ENCODE measurements at places on chromosomes 12 and 14.

DNA sequence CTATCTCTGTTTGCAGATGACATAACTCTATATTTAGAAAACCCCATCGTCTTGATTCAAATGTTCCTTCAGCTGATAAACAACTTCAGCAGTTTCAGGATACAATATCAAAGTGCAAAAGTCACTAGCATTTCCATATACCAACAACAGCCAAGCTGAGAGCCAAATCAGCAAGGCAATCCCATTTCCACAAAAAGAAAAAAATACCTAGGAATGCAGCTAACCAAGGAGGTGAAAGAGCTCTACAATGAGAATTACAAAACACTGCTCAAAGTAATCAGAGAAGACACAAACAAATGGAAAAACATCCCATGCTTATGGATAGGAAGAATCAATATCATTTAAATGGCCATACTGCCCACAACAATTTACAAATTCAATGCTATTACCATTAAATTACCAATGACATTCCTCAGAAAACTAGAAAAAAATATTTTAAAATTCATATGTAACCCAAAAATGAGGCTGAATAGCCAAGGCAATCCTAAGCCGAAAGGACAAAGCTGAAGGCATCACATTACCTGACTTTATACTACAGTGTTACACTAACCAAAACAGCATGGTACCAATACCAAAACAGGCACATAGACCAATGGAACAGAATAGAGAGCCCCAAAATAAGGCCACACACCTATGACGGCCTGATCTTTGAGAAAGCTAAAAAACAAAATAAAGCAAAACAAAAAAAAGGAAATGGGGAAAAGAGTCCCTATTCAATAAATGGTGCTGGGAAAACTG is 901.7 kb downstream of the LRFN5 start:
- DNase-seq: no peak

GRCh38 chr14:67650694-67651093 is 23.7 kb downstream of the VTI1B start:
- no peak for DNase-seq

DNA sequence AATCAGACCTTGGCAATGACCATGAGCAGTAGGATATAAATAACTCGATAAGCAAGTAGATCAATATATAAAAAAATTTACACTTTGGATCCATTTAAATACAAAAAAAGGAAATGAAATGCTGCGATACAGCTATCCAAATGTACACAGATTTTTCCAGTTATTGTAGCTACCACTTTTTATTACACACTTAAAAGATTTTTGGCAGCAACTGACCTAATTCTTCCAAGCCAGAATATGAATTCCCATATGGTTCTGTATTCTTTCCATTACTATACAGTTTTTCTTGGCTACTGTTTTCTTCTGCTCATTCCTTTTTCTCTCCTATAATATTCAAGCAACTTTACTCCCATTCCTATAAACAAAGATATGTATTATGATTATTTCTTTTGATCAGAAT is 52.2 kb downstream of the TMTC1 start:
- no peak for DNase-seq

GRCh38 chr12:82756303-82756702 is 69.6 kb downstream of the TMTC2 start:
- DNase-seq: no peak

DNA sequence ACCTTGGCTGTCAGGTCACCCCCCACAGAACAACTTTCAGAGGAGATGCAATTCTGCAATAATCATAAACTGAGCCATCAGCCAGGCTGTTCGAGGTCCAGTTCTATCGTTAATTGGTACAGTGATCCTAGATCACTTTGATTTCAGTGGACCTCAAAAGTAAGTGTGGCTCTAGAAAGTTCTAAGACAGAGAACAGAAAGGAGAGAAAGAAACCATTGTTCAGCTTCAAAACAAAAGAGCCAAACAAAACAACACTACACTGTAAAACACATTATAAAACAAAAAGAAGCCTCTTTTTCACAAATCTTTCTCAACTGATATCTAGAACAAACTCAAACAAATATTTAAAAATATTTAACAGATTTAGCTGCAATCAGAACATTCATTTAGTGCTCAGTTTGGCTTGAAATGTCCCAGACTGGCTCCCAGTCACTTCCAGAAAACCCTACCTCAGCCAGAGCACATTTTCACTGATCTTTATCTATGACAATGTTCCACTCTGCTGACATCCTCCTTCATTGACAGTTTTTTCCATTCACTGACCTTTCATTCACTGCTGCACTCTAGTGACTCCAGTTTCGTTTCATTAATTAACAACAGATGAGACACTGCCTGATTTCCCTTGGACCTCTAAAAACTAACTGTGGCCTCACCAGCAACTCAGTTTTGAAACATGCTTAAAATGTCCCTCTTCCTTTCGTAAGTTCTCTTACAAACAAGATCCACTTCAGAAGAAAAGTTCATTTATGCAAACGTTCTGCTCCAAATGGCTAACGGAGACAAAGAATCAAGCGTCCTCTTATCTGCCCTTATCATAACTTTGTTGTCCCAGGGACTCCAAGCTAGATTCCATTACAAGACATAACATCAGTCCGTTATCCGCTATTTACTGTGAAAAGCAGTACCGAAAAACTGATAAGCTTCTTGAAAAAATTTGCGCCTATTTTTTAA is 56.8 kb downstream of the DUSP16 start:
- DNase-seq: no peak

GRCh38 chr12:39831587-39832315 is 212.1 kb upstream of the ABCD2 start:
- no peak for DNase-seq
